ENCODE measurements at places on chromosomes 3 and 15.

DNA sequence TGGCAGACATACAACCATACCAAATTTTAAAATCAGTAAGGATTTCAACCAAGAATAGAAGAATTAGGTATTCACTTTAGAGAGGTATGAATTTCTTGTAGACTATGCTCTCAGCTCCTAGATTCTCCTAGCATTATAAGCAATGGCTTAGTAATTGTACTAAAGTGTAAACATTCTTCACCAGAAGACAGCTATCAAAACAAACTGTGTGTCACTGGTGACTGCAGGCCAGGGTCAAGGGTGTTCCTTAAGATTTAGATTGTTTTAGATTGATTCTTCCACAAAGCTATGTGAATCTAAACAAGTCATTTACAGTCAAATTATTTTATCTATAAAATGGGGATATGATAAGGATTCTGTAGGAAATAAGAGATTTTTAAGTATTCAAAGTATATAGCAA is 23.1 kb upstream of the GP5 start:
- DNase-seq, result peak; percentile 71

- no peak for DNase-seq
These were observed 61.8 kb downstream of the NPTN start for GRCh38 chr15:73571346-73571745.

DNA sequence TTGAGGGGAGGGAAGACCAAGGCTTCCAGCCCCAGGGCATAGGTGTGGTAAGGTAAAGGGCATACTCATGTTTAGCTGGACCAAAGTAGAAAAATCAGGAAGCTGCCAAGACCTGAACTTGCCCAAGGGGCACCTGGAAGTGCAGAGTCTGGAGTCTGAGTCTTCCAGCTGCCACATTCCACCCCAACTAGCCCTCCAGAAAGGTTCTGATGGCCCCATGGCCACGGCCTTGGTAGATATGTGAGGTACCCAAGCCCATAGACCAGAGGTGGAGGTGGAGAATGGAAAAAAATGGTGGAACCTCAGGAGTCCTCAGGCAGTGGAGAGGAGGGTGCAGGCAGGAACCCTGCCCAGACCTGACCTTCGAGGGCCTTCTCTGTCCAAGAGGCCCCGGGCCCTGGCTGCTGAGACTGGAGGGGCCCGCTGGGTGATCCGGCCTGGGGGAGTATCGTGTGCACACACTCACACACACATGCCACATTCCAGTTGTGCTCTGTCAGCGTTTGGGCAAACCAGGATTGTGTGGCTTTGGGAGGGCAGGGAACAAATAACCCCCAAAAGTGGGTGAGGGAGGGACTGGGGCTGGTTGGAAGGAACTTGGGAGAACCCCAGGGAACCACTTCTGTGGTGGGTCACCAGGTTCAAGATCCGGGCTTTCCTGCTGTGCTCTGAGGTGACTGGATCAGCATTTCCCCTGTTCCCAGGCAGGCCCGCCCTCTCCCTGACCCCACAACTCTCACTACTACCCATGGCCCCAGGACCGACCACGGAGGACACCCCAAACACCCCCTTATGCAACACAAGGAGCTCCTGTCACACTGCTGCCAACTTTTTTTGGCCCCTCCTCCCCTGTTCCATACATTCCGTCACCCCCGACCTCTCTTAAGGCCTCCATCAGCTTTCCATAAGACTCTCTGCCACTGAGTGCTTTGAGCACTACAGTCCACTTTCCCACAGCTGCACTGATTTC is 11.6 kb downstream of the MYL3 start:
- DNase-seq, result no peak

DNA sequence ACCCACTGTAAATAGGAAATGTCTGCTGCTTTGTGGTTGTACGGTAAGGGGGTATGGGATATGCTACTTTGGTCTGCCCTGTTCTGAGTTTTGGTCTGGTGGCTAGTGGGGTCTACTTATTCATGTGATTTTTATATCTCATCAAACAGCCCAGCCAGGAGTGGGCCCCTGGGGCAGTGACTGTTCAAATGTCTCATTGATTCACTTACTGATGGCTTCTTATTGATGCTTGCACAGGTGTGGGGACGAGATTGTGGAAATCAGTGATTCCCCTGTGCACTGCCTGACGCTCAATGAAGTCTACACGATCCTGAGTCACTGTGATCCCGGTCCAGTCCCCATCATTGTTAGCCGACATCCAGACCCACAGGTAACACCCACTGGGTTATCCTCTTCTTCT is 38.5 kb downstream of the STARD5 start:
- DNase-seq, result no peak

DNA sequence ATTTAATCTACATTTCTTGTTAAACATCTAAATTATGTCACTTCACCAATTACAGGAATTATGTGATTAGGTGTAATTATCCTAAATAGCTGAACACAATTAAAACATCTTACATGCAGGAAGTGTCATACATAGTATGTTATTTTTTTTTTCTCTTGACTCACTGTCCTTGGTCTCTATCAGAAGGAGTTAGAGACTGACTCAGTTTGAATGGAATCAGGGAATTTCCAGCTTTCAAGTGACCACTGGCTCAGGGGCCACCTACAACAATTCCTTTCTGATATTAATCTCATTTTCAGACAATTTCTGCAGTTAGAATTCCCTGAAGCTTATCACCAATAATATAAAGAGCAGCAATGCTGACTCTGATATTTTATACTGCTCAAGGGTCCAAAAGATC is 400.7 kb downstream of the ROBO1 start:
- peak; percentile 2 for DNase-seq

- DNase-seq, result peak; percentile 70
These were observed 95.1 kb upstream of the MEX3B start for GRCh38 chr15:82140886-82141285.

- DNase-seq, result no peak
These were observed 303.5 kb upstream of the TPM1 start for GRCh38 chr15:62739082-62739481.

DNA sequence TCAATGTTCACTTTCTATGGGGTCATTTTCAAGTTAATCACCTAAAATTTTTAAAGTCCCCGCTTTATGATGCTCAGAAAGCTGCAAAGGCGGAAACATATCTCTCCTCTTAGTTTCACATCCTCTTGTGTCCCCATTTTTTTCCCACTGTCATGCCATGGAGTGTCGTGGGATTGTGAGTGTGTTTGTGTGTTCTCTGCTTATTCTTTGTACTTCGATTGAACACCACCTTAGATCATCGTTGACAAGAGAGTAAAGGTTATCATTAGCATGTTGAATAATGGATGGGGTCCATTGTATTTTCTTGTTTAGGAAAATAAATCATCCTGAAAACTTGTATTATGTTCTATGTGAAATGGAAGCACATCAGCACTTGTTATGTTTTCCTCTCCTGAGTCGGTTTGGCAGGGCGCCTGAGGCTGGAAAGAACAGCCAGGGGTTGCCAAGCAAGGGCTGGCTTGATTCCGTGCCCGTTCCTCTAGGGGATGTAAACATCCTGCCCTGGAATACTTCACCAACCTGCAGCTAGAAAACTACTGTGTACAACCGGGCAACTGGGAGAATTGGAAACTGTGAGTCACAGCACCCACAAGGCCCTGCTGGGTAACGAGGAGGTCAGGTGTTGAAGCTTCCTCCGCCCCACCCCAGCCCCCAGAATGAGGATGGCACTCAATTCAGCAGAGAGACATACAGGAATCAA is 67.2 kb downstream of the EIF4E3 start:
- peak; percentile 96 for DNase-seq

DNA sequence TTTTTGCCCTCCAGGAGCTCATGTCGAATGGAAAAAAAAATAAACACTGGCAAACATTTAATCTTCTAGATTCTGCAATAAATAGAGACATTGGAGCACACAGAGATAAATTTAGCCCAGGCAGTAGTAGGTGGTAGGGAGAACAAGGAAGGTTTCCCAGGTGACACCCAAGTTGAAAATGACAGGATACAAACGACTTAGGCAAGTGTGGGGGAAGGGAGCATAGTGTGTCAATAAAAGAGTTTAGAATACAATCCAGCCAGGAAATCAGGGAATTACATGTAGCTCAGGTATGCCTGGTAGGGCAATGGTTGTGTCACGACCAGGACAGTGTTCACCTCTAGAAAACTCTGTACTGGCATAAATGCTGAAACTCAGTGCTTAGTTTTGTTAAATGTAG is 364.6 kb upstream of the AGTR1 start:
- no peak for DNase-seq

DNA sequence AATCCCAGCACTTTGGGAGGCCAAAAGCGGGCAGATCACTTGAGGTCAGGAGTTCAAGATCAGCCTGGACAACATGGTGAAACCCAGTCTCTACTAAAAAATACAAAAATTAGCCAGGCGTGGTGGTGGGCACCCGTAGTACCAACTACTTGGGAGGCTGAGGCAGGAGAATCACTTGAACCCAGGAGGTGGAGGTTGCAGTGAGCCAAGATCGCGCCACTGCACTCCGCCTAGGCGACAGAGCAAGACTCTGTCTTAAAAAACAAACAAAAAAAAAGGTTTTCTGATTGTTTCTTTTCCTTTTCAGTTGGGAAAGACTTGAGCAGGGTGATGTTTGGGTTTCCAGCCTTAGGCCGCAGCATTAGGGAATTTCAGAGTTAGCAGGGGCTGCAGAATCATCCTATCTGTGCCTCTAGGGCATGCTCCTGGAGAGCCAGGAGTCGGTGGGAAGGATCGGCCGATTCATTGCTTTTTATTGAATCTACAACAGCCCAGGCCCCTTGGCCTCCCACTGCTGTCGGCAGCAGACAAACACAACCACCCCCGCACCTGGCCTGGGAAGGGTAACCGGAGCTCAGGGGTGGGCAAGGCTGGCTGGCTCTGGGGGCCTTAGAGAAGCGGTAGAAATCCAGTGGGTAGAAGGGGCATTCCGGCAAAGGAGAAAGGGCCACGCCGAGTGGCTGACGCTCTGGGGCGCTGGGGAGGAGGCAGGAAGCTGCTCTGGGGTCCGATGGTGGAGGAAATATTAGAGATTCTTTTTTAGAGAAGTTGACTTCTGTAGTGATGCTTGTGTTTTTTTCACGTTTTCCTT is 6.3 kb downstream of the CHAC1 start:
- DNase-seq, result no peak

GRCh38 chr15:41928100-41928499 is 34.2 kb upstream of the SPTBN5 start:
- no peak for DNase-seq

- no peak for DNase-seq
These were observed 18.0 kb downstream of the MIX23 start for GRCh38 chr3:122365073-122365472.

DNA sequence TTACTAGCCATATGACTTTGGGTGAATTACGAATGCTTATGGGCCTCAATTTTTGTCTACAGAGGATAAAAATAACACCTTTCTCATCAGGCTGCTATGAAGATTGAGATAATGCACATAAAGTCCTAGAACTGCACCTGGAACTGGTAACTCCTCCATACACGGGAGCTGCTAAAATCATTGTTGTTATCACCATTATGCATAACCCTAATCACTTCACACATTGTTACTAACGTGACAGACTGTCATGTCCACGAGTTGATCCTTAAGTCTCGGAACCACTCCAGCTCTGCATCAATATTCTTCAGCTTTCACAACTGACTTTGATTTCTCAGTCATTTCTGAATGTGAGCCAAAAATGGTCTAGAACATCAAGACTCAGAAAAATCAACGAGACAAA is 64.1 kb downstream of the RFTN1 start:
- no peak for DNase-seq

DNA sequence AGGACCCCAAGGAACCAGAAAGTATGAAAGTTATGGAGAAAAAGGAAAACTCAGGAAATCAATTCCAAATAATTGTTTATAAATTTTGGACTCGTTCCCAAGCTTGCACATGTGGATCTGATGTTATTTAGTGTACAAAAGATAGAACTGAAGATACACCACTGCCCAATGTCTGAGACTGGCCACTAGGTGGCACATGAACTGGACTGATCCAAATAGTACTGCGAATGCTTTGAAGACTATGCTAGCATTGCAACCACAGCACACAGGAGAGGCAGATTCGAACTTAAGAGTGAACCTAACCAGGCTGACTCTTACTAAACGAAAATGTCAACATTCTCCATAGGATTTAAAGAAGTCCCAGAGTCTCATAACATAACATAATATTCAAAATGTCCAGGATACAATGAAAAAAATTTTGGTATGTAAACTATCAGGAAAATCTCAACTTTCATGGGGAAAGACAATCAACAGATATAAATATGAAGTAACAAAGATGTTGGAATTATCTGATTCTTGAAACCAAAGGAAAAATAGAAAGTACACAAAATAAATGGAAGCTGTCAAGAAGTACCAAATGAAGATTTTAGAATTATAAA is 596.7 kb downstream of the FGF12 start:
- DNase-seq, result peak; percentile 81

DNA sequence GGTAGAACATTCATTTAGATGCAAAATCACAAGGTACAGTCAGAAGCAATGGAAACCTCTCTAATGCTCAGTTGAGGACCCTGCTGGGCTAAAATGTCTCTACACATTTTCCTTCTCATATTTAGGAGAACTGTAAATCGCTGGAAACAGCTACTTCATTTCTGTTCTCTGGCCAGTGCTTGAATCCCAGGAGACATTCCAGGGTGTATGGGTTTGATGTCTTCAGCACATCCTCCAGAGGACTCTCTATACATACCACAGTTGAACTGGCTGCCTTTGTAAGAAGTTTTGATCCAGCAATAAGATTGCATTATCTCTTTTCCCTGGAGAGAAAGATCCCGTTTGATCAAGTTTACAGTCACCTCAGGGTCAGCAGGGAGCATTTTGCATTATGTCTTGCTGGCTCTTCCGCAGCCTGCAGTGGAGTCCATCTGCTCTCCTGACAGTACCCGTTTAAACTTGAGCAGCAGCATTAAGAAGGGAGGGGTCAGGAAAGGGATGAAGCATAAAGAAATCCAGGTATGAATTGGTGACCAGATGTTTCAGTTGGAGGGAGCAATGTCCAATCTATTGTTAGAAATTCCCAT is 676.0 kb downstream of the EPHA3 start:
- no peak for DNase-seq

DNA sequence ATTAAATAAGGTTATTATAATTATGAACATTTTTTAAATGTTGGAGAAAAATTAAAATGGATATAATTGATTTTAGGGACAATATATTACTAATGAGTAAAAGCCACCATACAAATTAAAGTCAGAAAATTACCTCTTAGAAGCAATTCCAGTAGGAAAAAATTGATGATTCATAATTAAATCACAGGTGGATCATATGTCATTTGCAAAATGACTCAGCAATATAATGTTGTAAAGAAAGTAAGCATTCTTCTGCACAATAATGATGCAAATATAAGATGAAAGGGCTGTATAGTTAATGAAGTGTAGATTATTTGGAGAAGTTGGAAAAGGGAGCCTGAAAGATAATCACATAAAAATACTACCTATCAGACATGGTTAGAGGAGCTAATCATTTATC is 25.8 kb downstream of the ZPLD1 start:
- DNase-seq, result no peak

DNA sequence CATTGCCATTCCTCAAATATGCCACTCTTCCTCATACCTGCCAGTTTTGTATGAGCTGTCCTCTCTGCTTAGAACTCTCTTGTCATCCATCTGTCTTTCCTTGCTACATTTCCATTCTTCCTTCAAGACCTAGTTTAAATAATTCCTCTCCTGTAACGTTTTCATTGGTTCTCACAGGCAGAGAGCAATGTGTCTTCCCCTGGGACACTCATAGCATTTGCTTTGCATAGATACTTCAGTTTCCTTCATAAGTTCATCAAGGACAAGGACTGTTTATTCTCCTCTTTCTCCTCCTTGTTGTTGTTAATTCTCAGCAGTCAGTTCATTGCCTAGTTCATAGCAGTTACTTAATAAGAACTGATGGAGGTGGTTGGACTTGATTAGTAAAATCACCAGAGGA is 10.5 kb downstream of the NR2C2 start:
- DNase-seq, result no peak

- DNase-seq, result peak; percentile 42
These were observed 136.3 kb downstream of the THSD4 start for GRCh38 chr15:71251584-71252043.
